Stimulated activated CD4-positive, alpha-beta T cell treated with anti-CD3 and anti-CD28 coated beads, Interleukin-4, amount 100 ng/mL, for 1 hour (primary cell): ENCODE measurements at places on chromosomes 6 and 20.

DNA sequence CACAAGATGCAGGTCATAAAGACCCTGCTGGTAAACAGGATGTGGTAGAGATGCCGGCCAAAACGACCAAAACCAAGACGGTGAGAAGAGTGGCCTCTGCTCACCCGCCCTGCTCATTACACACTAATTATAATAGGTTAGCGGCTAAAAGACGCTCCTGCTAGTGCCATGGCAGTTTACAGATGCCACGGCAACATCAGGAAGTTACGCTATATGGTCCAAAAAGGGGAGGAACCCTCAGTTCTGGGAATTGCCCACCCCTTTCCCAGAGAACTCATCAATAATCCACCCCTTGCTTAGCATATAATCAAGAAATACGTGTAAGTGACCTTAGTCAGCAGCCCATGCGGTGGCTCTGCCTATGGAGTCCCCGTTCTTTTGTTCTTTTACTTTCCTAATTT is 17.6 kb downstream of the BHLHE23 start:
- DNase-seq = no peak

DNA sequence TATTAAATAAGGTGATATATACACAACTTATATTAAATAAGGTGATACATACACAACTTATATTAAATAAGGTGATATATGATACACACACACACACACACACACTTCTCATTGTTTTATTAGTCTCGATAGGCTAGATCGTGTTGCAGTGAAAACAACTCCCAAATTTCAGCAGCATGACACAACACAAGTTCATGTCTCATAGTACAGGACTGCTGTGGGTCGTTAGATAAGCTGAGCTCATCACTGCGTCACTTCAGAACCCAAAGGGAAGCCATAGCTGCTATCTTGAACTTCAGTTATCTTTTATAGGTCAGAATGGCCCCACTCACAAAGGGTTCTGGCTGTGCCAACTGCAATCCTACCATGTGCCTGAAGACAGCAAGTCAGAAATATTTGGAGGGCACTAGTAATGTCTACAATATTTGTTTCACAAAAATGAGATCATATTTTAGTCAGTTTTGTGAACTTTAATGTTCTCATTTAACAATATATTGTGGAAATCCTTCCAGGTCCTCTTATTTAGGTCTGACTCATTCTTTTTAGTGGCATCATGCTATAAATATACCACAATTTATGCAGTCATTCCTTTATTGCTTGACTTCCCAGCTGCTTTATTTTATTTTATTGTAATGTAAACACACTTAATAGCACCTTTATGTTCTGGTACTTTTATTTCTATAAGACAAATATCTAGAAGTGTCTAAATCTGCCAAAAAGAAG is 290.2 kb downstream of the PHACTR1 start:
- DNase-seq = no peak

GRCh38 chr20:32224463-32224862 is 16.8 kb downstream of the POFUT1 start:
- DNase-seq = no peak

DNA sequence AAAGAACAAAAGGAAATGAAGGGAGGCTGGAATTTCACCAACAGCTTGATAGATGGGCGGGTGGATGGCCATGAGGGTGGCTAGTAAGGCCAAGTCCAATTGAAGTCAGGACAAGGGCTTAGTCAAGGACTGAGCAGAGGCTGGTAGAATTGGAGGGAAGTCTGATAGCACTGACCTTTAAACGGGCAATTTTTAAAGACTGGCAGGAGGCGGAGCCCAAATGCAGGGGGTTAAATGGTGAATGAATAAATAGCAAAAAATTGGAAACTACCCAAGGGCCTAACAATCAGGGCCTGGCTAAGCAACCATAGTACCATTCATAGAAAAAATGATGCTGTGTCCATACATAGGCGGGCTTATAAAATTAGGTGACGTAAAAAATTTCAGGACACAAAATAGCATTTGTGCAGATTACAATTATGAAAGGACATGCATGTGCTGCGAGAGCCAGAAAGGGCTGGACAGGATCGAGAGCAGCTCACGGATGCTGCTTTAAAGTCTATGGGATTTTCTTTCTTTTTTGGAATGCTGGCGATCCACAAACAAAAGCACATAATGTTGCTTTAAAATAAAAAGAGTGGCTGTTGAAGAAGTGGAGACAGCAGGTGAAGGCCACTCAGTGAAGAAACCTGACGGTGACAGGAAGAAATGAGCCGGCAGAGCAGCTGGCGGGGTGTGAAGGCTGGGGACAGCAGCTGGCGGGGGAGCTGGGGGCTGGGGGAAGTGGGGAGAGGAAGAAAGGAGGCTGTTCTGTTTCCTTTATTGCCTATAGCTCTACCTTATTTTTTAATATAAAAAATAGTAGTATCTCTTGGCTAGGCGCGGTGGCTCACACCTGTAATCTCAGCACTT is 42.8 kb upstream of the TAF8 start:
- peak; percentile 51 for DNase-seq

DNA sequence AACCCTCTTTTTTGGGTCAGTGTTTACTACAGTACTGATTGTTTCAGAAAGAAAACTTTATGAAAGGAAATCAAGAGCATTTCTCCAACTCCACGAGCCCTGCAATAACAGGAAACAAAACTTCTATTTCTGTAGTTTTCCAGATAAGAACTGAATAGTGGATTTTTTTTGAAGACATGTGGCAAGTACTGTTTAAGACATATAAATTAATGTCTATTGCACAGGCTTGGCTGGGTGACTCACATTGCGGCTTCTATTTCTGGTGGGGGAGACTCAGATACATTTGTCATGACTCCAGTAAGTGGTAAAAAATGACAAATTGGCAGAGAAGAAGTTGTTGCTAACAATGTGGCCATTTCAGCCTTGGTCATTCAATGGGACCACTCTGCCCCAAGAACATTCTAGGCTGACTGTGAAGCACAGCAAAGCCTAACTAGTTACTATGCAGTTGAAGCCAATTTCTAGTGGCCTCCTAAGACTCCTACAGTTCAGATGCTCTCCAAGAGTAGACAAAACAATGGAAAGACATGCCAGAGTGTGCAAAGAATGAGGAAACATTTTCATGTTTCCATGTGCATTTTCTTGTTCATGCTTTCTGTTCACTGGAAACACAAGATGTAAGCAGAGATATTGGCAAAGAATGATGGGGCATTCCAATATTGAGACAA is 200.9 kb downstream of the EDN1 start:
- no peak for DNase-seq
